Fibroblast of the conjunctiva (primary cell): ENCODE measurements at places on chromosomes 2 and 18.

- no peak for DNase-seq
Observed at GRCh38 chr2:68311033-68311432, 8.7 kb downstream of the CNRIP1 start.

- DNase-seq = no peak
Observed at GRCh38 chr18:25352629-25353005, 651 bp upstream of the ZNF521 start.

DNA sequence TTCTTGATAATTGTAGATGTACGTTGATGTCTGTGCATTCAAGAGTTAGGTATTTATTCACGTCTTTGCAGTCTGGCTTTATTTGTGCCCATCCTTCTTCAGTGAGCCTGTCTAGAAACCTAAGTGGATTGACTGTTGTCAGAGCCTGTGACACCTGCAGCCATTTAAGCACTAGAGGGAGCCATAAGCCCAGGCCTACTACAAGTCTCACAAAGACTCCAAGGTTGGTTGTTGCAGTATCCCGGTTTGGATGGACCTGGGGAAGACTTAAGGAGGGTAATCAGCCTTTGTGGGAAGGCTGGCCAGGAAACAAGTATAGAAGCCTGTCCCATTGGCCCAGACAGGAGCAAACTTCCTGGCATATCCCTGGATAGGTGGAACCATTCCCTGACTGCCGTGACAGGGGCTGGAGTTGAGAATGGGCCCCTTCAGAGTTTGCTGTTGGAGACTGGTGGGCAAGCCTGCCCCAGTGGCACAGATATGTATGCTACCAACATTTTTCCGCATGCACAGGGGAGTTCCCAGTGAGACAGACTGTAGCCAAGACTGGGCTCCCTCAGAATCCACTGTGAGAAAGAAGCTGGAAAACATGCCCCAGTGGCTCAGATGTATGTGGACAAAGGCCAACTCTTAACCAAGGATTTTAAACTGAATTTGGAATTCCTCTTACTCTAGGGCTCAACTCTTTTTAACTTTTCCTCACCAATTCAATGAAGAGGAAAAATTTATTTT is 9.3 kb upstream of the LRRC30 start:
- DNase-seq = peak; percentile 65

- DNase-seq = no peak
Observed at GRCh38 chr2:208175840-208176153, 12.4 kb upstream of the CRYGA start.

- no peak for DNase-seq
Observed at GRCh38 chr2:111903930-111904439, 5.6 kb downstream of the MERTK start.

DNA sequence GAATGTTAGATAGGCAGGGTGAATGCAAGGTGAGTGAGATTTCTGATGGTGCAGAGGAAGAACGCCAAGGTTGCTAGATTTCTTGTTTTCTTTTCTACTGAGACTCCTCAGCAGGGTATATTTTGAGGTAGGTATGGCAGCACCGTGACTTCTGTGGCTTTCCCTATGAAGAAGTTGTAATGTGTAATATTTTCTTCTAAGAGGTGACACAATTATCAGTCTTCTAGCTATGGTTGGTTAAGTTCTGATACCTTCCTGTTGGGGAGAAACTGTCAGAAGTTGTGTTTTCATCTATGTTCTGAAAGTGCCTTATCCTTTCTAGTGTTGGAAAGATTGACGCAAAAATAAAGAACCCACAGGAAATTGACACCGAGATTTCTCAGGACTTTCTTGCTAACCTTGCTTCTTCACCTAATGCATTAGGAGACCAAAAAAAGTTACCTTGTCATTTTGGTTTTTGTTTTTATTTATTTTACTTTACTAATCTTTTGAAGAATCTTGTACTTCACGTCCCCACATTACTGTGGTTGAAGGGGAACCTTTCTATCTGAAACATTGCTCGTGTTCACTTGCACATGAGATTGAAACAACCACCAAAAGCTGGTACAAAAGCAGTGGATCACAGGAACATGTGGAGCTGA is 11.9 kb downstream of the IL18R1 start:
- no peak for DNase-seq

- DNase-seq = no peak
Observed at GRCh38 chr2:237134321-237135230, 48.9 kb downstream of the COPS8 start.

DNA sequence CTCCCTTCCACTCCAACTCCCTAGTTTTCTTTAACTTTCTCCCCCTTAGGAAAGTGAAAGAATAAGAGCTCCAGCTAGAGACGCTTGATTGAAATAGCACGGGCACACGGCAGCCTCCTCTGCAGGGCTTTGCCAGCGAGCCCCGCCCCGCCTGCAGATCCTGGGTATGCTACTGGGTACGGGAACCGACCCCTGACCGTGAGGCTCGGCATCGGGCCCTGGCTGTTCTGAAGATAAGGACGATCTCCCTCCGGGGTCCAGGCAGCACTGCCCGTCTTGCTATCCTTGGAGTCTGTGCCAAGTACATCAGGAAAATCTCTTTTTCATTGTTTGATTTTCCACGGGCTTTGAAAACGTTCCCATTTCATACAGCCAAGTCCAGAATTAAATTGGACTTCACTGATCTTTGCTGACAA is 284.5 kb downstream of the MTX2 start:
- peak; percentile 55 for DNase-seq

- no peak for DNase-seq
Observed at GRCh38 chr2:190820416-190820815, 60.2 kb upstream of the GLS start.

GRCh38 chr2:17558053-17558452 is 17.6 kb downstream of the VSNL1 start:
- DNase-seq = no peak

DNA sequence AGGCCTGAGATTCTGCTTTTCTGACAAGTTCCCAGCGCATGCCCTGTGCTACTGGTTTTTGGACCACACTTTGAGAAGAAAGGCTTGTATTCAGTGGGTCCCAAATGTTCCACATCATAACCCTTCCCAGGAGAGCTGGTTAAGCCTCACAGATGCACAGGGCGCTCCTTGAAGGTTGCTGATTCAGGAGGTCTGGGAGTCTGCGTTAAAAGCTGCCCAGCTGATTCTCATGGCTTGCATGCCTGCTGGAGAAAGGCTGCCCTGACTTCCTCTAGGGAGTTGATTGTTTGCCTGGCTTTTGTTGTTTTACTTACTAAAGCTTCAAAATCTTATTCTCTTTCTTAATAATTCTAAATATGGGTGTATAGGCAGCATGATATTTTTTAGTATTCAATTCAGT is 20.7 kb downstream of the CRYGD start:
- no peak for DNase-seq

DNA sequence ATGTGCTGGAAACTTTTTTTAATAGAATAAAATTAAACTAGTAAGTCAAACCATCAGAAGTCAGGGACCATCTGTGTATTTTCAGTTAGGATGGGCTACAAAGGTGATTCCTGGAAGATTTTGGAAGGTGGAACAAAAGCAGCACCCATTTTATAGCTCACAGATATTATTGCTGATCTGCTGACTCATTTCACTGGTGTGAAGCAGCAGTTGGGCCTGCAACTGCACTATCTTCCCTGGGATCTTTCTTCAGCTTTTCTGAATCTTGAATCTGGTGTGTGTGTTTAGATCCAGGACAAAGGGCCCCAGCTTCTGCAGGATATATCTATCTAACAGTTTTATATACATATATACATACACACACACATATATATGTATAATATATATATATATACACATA is 35.6 kb upstream of the BCL11A start:
- no peak for DNase-seq

DNA sequence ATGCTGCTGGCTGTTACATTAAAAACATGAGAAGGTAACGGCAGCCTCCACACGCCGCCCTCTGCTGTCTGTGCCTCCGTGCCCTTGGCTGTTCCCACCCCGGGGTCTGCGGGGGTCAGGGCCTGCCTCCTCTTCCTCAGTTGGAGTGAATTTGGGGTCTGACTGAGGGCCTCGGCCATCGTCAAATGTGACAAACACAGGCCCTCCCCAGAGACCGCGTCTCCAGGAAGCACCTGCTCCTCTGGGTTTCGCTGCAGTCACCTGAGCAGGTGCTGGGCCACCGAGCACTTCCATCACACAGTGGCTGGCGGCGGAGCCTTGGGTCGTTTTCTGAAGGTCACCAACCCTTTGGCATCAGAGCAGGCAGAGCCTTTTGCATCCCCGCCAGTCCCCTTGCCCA is 70.9 kb downstream of the NFATC1 start:
- no peak for DNase-seq

- DNase-seq = no peak
Observed at GRCh38 chr2:120930236-120930635, 194.6 kb downstream of the GLI2 start.

DNA sequence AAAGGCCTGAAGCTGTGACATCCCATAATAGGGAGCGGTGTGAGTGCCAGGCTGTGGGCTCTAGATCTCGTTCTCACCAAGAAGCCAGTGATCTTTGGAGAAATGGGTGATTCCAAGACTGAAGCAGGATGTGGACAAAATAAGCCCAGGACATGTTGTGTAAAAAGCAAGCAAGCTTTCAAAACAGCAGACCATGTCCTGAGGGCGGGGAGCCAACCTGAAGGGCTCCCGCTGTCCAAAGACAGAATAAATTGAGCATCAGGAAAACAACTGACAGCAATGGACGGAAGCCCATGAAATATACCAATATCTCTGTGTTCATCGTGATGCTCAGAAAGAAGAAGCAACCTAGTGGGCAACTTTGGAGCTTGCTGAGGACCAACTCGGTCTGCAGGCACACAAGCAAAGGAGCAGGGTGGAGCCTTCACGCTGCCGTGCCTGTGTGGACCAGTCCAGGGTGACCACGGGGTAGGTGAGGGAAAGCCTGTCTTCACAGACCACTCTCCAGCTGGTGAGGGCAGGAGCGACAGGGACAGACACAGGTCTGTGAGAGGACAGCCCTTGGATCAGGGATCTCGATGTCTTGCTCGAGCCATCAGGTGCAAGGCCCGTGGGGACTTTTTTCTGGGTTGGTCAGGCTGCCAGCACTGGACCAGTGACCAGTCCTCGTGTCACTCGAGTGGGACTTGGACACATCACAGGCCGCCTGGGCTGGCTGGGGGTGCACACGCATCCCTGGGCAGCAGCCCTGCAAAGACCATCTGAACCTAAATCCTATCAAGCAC is 21.5 kb downstream of the MTERF4 start:
- no peak for DNase-seq

DNA sequence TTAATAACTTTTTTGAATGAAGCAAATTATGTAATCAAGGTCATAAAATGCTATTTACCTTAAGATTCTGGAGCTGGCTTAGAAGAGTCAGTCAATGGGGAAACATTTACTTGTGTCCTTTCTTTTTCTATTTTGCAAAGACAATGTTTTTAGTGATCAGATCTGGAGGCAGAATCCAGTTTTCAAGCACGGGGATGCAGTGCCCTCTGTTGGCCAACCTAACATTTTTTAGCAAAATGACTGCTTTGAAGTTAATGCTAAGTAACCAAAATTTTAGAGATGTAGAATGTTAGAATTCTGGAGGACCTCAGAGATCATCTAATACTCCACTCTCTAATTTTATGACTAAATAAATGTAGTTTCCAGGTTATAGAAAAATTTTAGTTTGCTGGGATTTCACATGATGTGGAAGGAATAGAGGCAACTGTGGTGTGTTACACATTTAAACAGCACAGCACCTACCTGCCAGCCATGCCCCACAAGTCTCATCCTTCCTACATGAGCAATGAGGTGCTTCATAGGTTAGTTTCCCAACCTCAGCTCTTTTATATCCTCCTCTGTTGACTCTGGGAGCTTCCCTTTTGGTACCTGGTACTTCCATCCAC is 23.6 kb upstream of the SLC9A4 start:
- peak; percentile 35 for DNase-seq

DNA sequence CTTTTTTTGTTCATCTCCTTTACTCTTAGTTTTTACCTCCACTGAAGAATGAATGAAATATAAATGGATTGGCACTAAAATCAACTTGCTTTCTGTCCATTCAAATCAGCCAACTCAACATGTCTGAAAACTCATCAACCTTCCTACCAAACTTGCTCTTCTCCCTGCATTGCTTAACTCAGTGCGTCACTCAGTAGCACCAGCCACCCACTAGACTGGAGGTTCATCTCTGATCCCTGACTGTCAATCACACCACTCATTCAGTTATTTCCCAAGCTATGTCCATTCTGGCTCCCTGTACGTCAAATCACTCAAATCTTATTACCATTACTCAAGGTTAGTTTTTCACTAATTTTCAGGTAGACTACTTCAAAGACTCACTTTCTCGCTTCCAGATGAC is 75.2 kb upstream of the RBMS1 start:
- no peak for DNase-seq

DNA sequence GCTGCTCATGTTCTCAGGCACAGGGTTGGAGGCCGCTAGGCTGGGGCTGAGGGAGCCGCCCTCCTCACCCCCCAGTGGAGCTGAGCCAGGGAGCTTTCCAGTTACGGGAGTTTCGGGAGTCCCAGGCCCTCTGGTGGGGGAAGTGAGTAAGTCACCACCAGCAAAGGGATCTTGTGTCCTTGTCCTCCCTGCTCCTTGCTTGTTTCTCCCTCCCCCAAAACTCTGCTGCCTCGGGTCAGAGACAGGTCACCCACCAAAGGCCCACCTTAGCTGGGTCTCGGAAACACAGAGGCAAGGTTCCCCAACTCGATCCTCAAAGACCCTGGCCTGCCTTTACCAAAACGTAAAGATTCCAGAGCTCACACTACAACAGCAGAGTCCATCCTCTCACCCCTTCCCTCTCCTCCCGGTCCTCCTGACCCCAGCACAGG is 60.5 kb upstream of the POMC start:
- peak; percentile 67 for DNase-seq

- DNase-seq = no peak
Observed at GRCh38 chr18:76212960-76213359, 282.1 kb downstream of the ZNF516 start.

- no peak for DNase-seq
Observed at GRCh38 chr2:223909001-223909741, 36.0 kb downstream of the WDFY1 start.

DNA sequence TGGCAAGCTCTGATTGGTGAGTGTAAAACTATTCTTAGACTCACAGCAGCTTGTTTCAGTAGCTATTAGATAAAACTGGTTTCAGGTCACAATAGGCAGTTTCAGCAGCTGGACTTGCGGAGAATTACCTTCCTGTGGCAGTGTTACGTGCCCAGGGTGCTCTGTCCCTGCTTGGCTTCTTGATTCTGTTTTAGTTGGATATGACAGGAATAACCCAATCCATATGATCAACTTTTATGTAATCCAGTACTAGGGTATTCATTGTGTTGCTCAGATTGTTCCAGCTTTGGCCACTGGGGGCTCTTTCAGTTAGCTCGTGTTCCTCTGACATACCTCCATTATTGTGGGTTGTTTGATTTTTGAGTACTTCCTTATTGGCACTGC is 43.1 kb downstream of the INPP4A start:
- no peak for DNase-seq

- no peak for DNase-seq
Observed at GRCh38 chr2:173612354-173612753, 257.7 kb downstream of the CDCA7 start.

GRCh38 chr2:168607992-168608391 is 151.9 kb downstream of the CERS6 start:
- DNase-seq = peak; percentile 13
